Epithelial cell of umbilical artery (primary cell): ENCODE measurements at places on chromosomes 3 and 15. TPM values are rescaled to one million over a fixed set of nuclear protein-coding genes. Genes with fewer than 3 reads are reported as not detected.

RLBP1 gene
- total RNA-seq, result not detected in 2 replicates

VPS33B gene
- 8.8 and 12.7 TPM in 2 replicates for total RNA-seq

C3orf20 gene
- not detected in 2 replicates for total RNA-seq

GPR176 gene
- 48.0 and 48.1 TPM in 2 replicates for total RNA-seq

C3orf80 gene
- total RNA-seq, result under 0.01 TPM in 1 of 2 replicates, not detected in the other

IMPG2 gene
- 0.32 and 0.61 TPM in 2 replicates for total RNA-seq

SAMMSON gene
- total RNA-seq, result not detected in 2 replicates

HIGD2B gene
- not detected in 2 replicates for total RNA-seq

DNAJB8 gene
- total RNA-seq, result not detected in 2 replicates

FEZF2 gene
- total RNA-seq, result not detected in 2 replicates

SERINC4 gene
- not detected in 2 replicates for total RNA-seq

SCAANT1 gene
- total RNA-seq, result not detected in 2 replicates

KLHL6 gene
- total RNA-seq, result 18.2 and 24.8 TPM in 2 replicates
